ENCODE measurements at places on chromosomes 2 and 18.

DNA sequence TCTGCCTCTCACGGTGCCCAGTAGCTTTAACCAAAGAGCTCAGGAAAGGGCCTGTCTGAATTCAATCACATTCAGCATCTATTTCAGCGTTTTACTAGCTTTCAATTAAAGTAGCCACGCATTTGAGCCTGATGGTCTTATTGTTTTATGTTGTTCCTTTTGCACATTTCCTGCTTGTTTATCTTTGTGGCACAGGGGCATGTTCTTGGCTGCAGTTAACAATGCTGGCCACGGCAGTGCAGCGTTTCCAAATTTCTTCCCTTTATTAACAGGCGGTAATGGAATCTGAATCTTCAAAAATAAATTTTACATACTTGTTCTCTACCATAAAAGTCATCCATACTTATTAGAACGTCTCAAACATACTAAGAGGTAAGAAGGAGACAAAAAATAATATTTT lies 46.2 kb downstream of the HPCAL1 start:
- DNase-seq: no peak

GRCh38 chr2:173775440-173775839 lies 189.7 kb downstream of the SP3 start:
- no peak for DNase-seq

- no peak for DNase-seq
Measured at GRCh38 chr2:24494410-24494809, 3.4 kb downstream of the NCOA1 start.

DNA sequence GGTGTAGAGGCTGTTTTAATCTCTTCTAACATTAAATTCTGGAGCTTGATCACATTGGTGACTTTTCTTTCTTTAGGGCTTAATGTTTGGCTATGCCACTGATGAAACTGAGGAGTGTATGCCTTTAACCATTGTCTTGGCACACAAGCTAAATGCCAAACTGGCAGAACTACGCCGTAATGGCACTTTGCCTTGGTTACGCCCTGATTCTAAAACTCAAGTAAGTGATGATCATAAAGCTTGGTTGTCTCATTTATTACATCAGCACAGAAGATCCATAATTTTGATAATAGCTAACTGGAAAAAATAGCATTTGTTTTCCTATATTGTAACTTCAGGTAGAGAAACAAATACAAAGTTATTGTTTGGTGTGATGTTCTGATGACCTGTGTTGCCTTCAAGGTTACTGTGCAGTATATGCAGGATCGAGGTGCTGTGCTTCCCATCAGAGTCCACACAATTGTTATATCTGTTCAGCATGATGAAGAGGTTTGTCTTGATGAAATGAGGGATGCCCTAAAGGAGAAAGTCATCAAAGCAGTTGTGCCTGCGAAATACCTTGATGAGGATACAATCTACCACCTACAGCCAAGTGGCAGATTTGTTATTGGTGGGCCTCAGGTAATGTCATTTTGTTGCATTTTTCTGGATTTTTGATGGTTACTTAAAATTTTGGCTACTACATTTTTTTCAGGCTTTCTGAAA lies 2.9 kb downstream of the MAT2A start:
- no peak for DNase-seq

DNA sequence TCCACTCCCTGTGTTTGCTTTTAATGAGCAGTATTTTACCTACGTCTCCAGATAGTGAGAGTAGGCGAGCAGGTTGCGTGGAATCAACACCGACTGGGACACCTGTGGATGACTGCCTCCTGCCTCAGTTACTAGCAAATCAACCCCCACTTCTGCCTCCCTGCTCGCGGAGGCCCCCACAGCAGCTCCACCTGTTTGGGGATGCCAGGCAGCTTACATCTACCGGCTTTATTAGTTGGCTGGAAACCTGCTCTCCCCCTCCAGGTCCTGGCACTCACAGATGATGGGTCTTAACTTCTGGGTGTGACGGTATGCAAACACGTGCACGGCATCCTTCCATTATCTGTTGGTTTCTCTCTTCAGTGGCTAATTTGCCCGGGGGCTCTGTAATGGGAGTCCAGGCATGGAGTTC lies 164.4 kb upstream of the SESTD1 start:
- no peak for DNase-seq

DNA sequence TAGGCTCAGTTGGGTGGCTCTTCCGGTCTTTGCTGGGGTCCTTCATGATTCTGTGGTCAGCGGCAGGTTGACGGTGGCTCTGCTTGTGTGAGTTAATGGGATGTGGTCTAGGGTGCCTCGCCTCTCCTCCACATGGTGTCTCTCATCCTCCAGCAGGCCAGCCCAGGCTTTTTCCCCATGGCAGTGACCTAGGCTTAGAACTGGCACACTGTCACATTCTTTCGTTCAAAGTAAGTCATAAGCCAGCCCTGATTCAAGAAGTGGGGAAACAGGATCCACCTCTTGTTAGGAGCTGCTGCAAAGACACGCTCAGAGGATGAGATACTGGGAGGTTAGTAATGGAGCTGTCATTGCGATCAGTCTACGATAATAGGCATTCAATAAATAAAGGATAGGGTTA lies 46.0 kb upstream of the CTIF start:
- DNase-seq: no peak

- DNase-seq: no peak
Measured at GRCh38 chr2:188870289-188870688, 103.9 kb upstream of the COL3A1 start.

- DNase-seq: no peak
Measured at GRCh38 chr2:43224571-43225092, 1.8 kb downstream of the ZFP36L2 start.

DNA sequence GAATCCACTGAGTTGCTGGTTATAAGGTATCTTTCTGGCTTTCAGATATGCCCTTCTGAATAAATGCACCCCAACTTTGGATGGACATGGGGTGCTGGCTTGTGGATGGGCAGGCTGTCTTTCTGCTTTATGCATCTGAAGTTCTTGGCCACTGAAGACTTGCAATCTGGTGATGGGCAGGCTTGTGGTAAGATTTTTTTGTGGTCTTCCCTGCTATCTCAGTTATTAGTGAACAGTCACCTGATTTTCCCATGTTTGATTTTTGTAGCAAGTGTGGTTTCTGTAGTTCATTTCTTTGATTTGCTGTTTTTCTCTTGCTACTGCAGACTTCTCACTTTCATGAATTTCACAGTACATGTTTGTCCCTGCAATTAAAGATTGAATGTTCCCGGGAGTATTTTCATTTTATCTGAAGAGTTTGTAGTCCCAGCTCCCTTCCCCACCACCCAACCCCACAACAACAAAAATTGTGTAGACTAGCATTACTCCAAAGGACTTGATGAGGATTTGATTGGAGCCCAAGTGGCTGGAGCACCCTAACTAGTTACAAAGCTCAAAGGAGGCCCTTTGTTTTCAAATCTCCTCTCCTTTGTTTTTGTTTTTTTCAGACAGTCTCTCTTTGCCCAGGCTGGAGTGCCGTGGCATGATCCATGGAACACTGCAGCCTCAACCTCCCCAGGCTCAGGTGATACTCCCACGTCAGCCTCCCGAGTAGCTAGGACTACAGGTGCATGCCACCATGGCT lies 63.6 kb upstream of the MGAT5 start:
- DNase-seq: no peak

- no peak for DNase-seq
Measured at GRCh38 chr18:80193701-80194100, 53.6 kb downstream of the PARD6G start.

- no peak for DNase-seq
Measured at GRCh38 chr2:103809941-103810441, 1043.9 kb upstream of the POU3F3 start.

DNA sequence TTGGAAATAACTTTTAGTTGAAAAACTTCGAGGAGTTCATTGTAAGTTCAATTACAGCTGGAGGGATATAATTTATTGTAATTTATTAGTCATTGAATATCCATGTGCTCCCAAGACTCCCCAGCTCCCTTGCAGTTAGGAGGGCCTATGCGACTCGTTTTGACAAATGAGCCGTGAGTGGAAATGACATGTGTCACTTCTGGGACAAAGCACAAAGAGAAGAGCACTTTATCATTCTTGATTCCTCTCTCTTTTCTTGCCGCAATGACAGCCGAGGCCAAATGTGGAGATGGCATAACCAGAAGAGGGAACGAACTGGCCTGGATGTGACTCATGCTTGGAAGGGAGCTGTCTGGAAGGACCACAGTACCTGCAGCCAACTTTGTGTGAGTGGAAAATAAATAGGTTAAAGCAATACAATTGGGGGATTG lies 44.2 kb upstream of the ITSN2 start:
- no peak for DNase-seq

DNA sequence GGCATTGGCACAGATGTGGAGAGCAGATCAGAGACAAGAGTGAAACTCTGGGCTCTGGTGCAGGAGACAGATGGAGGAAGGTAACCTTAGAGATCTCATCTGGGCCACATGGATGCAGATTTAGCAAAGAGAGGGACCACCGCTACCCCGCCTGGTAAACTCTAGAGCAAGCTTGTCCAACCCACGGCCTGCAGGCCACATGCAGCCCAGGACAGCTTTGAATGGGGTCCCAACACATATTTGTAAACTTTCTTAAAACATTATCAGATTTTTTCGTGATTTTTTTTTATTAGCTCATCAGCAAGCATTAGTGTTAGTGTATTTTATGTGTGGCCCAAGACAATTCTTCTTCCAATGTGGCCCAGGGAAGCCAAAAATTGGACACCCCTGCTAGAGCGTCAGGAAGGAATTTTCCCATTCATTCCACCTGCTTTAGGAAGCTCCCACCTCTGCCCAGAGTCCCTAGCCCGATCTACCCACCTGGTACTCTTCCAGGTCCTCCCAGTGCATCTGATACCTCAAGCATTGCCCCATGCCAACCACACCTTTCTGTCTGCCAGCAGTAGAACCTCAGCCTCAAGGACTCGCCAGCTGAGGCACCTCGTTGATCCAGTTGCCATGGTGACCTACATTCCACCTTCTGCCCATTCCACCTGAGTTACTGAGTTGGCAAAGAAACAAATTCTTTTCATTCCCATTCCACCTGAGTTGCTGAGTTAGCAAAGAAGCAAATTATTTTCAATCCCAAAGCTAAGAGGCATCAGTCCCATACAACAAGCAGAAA lies at the start of gene CIB4:
Gene CIB4, minus strand, starts transcription at position 586 of the 784 bp plus-strand sequence. Its CDS starts 52 bp downstream, at position 534.
- no peak for DNase-seq

DNA sequence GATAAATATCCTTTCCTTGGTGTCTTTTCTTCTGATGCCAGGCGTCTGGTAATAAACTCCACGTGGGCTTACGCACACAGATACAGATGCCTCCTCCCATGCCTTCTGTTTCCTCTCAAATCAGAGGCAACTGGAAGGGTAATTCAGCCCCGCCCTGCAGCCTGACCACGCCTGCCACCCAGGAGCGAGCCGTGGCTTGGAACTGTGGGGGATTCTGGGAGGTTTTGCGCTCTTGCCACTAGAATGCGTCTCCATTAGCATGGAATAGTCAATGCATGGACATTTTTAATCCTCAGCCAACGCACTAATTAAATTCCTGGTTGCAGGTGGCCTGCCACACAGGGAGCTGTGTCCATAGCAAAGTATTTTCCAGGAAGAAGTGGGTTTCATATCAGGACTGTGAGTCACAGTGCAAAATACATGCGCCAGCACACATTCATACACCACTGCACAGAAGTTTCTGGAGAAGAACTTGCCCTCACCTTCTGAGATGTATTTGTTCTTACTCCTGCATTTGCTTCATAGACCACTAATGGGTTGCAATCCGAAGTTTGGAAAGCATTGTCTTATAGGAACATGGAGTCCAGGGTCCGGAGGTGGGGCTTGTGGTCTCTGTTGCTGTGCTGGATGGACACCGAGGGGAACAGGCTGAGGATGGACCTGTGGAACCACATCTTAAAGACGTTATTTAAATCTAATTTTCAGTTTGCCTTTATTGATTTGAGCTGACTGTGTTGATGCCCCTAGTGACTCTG lies 151.4 kb downstream of the LDLRAD4 start:
- no peak for DNase-seq

GRCh38 chr2:28347193-28347592 lies 45.5 kb upstream of the FOSL2 start:
- no peak for DNase-seq

GRCh38 chr18:35060122-35060815 lies 19.1 kb downstream of the MAPRE2 start:
- DNase-seq: no peak

DNA sequence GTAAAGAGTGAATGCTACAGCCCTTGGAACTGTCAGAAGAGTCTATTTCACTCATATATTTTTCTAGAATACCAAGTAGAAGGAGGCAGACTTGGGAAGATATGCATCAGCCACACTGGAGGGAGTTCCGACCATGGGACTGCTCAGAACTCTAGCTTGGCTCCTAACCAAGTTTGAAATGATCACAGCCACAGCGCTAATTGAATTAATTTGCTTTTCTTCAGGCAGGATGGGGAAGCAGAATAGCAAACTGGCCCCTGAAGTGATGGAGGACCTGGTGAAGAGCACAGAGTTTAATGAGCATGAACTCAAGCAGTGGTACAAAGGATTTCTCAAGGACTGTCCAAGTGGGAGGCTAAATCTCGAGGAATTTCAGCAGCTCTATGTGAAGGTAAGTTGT lies 51.4 kb downstream of the VSNL1 start:
- no peak for DNase-seq

DNA sequence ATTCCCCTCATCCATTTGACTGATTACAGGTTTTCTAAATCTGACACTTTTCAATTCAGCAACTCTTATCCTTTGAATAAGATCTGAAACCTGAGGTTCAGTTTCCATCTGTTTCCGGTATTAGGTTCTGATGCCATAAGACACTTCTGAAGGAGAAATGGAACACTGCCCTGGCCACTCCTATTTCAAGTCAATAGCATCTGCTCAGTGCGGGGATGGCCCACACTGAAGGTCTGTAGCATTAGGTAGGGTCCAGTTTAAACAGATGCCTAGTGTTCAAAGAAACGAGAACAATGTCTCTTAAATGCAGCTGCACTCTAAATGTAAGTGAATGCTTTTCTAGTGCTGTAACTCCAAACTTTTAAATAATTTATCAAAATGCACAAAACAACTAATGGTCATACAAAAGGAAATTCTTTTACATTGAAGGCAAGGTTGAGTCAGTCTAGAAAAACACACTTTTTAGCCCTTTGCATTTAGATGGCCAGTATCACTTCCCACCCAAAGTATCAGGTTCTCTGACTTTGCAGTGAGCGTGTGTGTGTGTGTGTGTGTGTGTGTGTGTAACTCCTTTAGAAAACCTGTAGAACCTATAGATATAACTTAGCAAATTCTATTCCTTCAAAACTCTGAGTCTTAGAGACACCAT lies 78.2 kb downstream of the STK39 start:
- DNase-seq: no peak

GRCh38 chr2:21489080-21489479 lies 365.3 kb downstream of the TDRD15 start:
- DNase-seq: no peak

DNA sequence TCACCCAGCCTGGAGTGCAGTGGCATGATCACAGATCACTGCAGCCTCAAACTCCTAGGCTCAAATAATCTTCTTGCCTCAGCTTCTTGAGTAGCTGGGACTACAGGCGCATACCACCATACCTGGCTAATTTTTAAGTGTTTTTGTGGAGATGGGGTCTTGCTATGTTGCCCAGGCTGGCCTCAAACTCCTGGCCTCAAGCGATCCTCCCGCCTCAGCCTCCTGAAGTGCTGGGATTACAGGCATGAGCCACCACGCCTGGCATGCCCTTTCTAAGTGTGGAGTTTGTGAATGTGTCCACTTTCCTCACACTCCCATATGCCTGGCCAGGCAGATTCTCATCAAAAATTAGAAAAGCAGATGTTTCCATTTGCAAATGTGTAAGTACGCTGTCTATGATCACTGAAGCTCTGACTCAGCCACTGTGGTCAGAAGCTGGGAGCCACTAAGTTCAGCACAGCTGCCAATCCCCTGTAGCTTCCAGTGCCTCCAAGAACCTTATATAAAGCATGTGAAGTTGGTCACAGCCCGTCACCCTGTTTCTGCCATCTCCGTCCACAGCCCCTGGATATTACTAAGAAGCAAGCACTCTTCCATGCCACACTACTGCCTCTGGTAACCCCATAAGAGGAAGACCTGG lies 155.4 kb downstream of the FAM210A start:
- DNase-seq: peak; percentile 67

Data from suppressor macrophage treated with lipopolysaccharide for 4 hours (primary cell).